ENCODE measurements at places on chromosomes 16 and 17.

DNA sequence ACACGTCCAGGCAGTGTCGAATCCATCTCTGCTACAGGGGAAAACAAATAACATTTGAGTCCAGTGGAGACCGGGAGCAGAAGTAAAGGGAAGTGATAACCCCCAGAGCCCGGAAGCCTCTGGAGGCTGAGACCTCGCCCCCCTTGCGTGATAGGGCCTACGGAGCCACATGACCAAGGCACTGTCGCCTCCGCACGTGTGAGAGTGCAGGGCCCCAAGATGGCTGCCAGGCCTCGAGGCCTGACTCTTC, 7.2 kb upstream of the CD68 start:
- DNase-seq: peak; percentile 99

GRCh38 chr16:28931801-28932225, at the start of gene CD19:
TSS of gene CD19 (plus strand) at chr16:28931971. CDS start at chr16:28932001, 30 bp downstream.
- DNase-seq: no peak

- DNase-seq: no peak
Observed at GRCh38 chr16:50989047-50989446, 162.0 kb downstream of the SALL1 start.

DNA sequence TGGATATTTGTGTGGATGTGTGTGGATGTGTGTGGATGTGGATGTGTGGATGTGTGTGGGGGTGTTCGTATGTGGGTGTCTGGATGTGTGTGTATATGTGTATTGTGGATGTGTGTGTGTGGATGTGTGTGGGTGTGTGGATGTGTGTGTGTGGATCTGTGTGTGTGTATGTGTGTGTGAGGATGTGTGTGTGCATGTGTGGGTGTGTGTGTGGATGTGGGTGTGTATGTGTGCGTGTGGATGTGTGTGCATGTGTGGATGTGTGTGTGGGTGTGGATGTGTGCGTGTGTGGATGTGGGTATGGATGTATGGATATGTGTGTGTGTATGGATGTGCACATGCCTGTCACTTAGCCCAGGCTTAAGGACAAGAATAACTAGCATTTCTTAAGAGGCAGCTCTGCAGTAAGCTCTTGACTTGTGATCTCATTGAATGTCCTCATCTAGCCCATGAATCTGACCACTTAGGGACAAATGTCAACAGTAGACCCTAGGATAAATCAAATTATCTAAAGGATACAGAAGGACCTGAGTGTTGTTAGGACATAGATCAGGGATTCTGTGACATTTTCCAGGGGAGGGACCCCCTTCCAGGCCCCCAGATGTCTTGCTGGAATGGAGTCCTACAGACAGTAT, 83.5 kb downstream of the BMERB1 start:
- no peak for DNase-seq

DNA sequence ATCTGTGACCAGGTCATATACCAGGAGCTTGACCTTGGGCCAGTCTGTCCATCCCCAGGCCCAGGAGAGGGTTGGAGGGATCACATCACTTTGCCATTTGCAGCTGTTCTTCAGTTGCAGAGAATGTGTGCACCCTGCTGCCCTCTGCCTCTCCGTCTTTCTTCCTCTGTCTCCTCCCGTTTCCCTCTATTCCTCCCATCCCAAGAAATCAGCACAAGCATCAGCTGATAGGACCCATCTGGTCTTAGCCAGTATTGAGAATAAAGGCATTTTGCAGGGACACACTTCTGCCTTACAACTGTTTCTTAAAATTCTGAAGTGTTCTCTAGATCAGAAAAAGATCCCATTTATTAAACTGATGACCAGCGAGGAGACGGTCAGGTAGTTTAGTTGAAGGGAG, 368.7 kb downstream of the CPPED1 start:
- DNase-seq: no peak

- DNase-seq: no peak
Observed at GRCh38 chr16:12497526-12497925, 306.2 kb downstream of the CPPED1 start.

- no peak for DNase-seq
Observed at GRCh38 chr16:13492046-13492445, 427.9 kb upstream of the ERCC4 start.

GRCh38 chr16:578870-579405, 9.2 kb downstream of the PIGQ start:
- DNase-seq: peak; percentile 43

All from stimulated activated CD8-positive, alpha-beta memory T cell treated with anti-CD3 and anti-CD28 coated beads, Interleukin-7, amount 100 ng/mL, for 48 hours (primary cell).